Epithelial cell of proximal tubule (primary cell): ENCODE measurements at places on chromosomes 4 and X. TPM values are rescaled to one million over a fixed set of nuclear protein-coding genes. Genes with fewer than 3 reads are reported as not detected.

The SPANXD gene
- total RNA-seq: not detected in 2 replicates

GRCh38 chr4:112514647-112515197 lies 1.3 kb downstream of the NEUROG2 start:
- DNase-seq: no peak

DNA sequence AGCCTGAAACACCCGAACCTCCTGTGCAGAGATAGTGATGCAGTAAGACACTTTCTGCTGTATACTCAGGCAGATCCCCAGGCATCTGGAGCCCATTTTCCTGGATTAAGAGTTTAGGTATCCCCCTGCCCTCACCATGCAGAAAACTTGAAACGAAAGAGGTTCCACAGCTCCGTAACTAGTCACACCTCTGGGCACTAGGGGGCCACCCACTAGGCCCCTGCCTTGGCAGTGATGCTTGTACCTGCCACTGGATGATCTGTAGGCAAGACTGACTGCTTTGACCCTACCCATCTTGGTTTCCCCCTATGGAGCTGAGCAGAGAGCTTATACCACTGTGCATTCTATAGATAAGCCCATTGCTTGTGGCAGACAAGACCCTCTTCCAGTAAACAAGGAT lies 940.6 kb downstream of the PCDH19 start:
- DNase-seq: no peak

The F11 gene
- total RNA-seq: not detected in 2 replicates
